Activated T-cell treated with anti-CD3 and anti-CD28 coated beads, Interleukin-2, amount 50 U/mL, for 1 hour (primary cell): ENCODE measurements at places on chromosomes 11 and 22.

DNA sequence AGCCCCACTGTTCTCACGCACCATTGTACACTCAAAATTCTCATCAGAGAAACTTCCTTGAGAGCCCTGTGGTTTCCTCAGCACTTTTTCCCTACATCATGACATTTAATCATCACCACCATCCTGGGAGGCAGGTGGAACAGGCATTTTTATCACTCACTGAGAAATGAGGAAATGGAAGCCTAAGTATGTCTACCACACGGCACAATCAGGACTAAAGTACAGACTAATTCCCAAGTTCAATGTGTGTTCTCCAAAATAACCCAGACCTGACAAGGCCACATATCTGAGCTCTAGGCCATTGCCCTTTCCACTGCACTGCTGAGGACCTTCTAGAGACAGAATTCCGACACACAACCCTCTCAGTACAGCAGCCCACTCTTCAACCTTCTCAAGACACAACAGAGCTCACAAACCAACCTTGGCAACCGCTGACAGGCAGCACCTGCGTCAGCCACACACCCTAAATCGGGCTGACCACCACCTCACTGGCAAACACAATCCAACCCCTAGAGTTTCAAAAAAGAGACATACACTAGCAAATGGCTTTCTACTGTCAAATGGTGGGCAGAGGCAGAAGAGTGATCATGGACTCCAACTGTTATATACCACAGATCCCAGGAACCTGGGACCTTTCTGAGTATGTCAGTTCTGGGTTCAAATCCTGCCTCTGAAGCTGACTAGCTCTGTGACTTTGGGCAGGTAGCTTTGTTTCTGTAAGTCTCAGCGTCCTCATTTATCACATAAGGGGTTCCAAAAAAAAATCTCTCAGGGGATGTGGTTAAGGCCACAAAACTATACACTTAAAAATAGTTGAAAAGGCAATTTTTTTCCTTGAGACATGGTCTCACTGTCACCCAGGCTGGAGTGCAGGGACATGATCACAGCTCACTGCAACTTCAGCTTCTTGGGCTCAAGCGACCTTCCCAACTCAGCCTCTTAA lies 16.3 kb downstream of the SMCO4 start:
- DNase-seq: no peak

- no peak for DNase-seq
Measured at GRCh38 chr11:45079075-45079444, 67.4 kb upstream of the PRDM11 start.

- no peak for DNase-seq
Measured at GRCh38 chr11:57214098-57214417, 23.0 kb downstream of the APLNR start.

DNA sequence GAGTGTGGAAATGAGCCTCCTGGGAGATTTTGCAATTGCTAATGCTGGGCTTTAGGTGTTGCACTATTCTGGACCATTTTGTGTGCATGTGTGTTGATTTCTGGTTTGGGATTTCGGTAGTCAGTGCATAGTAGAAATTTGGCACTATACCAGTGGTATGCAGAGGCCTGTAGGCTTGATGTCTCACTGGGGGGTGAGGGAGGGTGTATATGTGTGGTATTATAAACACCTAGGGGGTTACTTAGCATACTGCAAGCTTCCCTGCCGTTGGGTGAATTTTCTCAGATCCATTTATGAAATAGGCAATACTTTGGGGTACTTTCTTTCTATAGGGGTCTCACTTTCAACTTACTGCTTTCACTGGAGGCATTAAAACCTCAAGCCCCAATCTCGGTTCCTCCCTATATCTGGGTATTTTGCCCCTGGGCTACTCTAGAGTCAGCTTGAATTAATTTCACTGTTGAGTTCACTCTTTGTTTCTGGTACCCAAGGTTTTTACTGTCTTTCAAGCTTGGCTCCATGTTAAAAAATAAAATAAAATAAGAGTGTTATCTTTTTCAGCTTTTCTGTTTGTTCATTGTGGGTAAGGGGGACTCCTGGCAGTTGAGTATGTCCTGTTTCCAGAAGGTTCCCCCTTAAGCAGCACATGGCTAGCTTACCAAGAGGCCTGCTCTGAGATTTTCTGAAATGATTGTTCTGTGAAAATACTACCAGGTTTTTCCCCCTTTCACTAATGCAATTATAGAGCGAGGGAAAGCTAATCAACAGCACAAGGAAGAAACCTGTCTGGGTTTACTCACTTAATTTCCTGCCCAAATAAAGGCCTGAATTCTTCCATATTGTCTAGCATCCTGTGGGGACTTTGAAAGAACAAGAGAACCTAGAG lies 45.8 kb downstream of the PPFIBP2 start:
- DNase-seq: no peak

- no peak for DNase-seq
Measured at GRCh38 chr11:116202922-116203321, 569.9 kb downstream of the BUD13 start.

DNA sequence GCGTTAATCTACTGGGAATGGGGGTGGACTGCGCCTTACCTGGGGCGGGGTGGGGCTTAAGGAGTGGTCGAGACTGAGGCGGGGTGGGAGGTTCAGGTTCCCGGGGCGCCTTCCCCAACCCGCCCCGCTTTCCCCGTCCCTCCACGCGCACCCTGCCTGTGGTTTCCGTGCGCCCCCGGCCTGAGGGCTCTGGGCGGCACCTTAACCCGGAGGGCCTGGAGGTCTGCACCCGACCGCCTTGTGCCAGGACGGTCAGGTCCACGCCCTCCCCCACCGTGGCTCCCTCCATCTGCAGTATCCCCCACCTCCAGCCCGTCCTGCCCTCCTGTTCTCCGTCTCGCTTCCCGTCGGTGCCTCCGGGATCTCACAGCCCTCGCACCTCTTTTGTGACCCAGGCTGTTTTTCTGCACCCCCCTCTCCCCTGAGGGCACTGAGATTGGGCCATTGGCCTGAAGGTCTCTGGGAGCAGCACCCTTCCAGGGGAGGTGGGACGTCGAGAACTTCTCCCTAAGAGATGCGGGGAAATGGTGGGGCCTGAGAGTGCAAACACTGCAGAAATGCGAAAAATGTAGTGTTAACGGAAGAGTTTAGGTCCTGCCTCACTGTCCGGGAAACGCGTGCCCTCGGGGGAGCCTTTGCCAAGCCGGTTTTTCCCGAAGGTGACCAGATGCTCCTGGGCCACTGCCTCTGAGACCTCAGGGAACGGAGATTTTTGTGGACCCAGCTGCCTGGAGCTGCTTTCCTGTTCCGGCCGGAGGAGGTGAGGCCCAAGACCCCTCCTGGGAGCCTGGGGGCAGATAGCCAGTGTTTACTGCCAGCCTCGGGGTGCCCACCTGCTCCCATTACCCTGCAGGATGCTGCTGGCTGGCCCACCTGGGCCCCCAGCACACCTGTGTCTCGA lies 1.2 kb upstream of the ASCL2 start:
- no peak for DNase-seq

GRCh38 chr22:29715240-29715639 lies 4.6 kb upstream of the CABP7 start:
- DNase-seq: no peak

- no peak for DNase-seq
Measured at GRCh38 chr11:134517621-134518293, 105.7 kb upstream of the B3GAT1 start.

DNA sequence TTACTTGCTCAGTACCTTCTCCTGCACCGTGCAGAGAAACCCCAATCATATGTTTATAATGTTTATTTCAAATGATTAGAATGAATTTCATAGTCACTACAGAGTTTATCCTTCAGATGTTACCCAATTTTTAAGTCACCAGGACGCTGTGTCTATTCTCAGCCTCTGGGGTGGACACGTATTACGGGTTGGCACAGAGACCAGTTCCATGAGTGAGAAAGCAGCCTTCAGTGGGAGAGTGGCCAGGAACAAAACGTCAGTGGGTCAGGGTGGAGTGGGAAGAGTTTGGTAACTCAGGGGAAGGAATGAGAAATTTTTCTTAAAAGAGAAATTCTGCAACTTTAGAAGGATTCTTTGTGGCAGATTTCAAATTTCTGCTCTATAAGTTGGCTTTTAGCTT lies 77.1 kb upstream of the MTMR2 start:
- no peak for DNase-seq

DNA sequence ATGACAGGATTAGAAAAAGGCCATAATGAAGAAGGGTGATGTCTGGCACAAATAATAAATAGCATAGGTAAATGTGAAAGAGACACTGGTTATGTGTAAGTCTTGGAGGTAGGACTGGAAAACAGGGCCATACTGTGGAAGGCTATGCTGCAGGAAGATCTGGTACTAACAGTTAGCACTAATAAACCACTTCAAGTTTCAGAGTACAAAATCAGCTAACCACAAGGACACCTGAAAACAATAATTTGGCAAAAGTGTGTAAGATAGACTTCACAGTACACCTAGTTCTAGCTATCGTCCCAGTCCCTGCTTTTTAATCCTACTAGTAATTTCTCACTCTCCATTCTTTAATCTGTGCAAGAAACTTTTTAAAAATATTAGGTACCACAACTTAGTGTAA lies 44.3 kb downstream of the CWF19L2 start:
- DNase-seq: no peak

GRCh38 chr11:78037056-78037455 lies 14.0 kb upstream of the KCTD14 start:
- DNase-seq: no peak

DNA sequence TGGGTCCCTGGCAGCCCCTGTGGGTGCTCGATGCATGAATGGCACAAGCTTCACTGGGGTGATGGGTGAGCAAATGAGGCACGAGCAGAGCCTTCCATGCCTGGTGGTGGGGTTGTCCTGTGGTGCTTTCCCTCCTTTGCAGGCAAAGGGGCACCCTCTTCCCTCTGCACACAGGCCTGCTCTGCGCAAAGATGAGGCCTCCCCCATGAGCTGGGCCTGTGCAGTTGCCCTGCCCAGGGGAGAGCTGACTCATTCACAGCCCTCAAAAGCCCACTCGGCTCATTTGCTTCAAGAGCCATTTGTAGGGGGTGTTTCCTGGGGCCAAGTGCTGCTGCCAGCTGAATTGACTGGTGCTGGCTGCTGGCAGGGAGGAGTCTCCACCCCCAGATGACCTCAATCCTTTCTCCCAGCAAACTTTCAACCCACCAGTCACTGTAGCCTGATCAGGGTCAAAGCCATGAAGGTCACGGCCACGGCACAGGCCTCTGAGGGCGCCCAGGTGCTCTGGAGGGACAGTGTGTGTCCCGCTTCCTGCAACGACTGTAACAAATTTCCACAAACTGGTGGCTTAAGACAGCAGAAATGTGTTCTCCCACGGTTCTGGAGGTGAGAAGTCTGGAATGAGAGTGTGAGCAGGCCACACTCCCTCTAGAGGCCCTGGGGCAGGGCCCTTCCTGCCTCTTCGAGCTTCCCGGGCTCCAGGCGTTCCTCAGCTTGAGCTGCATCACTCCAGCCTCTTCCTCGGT lies 48.8 kb upstream of the ANO1 start:
- DNase-seq: no peak

DNA sequence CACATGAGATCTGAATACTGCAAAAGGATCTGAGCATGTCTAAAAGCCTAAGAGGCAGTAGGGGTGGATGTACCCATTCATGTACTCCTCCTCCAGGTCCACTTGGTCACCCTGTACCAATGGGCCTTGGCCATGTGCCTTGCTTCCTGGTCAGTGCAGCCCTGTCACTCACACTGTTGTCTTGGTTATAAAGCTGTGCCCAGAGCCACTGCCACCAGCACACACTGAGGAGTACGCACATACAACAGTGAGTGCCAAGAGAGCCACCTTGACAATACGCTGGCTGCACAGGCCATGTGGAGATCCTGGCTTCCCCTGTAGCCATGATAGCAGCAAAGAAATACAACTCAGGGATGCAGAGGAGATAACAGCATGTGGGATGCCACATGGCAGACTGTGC lies 96.4 kb upstream of the LDLRAD3 start:
- no peak for DNase-seq

DNA sequence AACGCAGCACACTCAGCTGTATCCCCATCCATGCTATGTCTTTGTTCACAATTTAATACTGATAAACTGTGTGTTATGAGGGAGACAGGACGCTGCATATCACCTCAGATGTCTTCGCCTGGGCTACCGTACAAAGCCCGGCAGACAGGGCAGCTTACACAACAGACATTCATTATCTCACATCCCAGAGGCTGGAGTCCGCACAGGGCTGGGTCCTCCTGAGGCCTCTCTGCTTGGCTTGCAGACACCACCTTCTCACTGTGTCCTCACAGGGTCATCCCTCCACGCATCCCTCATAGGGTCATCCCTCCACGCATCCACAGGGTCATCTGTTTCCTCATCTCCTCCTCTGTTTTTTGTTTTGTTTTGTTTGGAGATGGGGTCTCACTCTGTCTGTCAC lies 61.2 kb downstream of the SHANK2 start:
- DNase-seq: no peak
